ENCODE measurements at places on chromosomes 6 and 20.

DNA sequence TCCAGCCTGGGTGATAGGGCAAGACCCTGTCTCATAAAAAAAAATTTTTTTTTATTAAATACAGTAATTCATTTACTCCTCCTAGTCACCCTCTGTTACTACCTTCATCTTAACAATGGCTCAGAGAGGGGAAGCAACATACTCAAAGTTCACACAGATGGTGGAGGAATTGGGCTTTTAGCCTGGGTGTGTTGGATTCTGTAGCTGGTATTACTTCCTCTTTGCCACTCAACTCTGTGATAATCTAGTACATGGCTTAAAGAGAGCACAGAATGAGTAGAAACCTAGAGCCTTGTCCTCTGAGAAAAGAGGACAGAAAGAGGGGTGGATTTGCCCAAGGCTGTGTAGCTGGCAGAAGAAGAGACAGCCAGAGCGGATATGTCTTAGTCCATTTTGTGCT lies 96.6 kb downstream of the DLGAP4 start:
- DNase-seq = no peak

DNA sequence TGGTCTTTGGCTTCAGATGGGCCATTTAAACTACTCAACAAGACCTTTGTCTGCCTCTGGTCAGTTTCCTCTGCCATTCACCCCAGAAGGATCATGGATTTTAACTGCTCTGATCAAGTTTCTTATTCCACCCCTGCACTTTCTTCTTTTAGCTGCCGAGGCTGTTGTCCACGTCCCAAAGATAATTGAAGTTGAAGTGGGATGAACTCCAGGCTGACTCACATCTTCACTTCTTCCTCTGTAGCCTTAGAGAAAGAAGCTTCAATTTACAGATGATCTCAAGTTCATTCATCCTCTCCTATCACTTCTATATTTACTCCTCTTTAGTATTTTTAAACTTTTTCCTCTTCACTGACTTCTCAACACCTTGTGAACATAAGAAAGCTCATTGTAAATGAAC lies 651.6 kb downstream of the UTRN start:
- DNase-seq = no peak

DNA sequence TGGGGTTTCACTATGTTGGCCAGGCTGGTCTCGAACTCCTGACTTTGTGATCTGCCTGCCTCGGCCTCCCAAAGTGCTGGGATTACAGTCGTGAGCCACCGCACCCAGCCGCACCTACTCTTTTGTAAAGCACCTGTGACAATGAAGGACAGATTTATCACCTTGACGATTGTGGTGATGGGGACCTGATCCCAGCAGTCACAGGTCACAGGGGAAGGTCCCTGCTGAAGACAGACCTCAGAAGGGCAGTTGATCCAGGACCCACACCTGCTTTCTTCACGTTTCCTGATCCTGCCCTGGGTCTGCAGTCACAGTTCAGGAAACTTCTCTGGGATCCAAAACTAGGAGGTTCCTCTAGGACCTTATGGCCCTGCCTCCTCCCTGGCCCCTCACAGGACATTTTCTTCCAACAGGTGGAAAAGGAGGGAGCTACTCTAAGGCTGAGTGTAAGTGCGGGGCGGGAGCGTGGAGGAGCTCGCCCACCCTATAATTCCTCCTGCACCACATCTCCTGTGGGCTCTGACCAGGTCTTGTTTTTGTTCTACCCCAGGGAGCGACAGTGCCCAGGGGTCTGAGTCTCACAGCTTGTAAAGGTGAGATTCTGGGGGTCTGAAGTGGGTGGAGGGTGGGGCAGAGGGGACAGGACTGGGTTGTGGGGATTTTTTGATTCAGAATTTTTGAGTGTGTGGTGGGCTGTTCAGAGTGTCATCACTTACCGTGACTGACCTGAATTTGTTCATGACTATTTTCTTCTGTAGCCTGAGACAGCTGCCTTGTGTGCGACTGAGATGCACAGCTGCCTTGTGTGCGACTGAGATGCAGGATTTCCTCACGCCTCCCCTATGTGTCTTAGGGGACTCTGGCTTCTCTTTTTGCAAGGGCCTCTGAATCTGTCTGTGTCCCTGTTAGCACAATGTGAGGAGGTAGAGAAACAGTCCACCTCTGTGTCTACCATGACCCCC lies 3.0 kb downstream of the HLA-E start:
- DNase-seq = no peak

- DNase-seq = no peak
Observed at GRCh38 chr20:62717933-62718332, 9.3 kb downstream of the NTSR1 start.

GRCh38 chr6:25414168-25414567 lies 135.0 kb downstream of the CARMIL1 start:
- DNase-seq = no peak

GRCh38 chr6:22600059-22600458 lies 30.7 kb downstream of the HDGFL1 start:
- DNase-seq = no peak

DNA sequence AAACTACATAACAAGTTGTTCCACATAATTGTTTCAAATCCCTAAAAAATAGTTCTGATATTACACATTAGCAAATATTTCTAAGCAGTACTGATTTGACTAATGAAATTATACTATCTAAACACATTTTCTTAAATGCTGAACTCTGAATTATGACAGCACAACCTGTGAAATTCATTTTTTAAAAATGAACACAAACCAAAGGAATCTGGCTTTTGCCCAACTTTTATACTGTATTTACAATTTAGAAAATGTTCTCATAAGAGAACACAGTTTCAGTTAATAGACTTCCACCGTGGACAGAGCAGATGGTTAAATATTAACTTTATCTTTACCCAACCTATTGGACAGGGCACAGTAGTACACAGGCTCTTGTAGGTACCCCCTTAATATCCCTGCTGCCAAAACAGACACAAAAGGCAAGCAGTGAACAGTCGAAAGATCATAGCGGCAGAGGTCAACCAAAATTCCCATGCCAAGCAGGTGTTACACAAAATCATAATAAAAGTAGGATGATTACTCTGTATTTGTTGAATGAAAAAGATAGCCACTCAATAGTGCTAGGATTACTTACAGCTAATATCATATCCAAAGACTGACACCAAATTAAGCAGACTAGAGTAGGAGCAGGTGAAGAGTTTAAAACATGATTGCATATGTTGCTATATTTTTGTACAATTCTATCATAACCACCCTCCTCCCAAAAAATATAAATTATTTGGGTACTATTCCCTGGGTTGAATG lies 122.5 kb downstream of the RNGTT start:
- no peak for DNase-seq

- DNase-seq = no peak
Observed at GRCh38 chr6:30599625-30600324, 17.3 kb downstream of the PPP1R10 start.

Measured in kidney capillary endothelial cell (primary cell).